ENCODE measurements at places on chromosomes 2 and 18.

DNA sequence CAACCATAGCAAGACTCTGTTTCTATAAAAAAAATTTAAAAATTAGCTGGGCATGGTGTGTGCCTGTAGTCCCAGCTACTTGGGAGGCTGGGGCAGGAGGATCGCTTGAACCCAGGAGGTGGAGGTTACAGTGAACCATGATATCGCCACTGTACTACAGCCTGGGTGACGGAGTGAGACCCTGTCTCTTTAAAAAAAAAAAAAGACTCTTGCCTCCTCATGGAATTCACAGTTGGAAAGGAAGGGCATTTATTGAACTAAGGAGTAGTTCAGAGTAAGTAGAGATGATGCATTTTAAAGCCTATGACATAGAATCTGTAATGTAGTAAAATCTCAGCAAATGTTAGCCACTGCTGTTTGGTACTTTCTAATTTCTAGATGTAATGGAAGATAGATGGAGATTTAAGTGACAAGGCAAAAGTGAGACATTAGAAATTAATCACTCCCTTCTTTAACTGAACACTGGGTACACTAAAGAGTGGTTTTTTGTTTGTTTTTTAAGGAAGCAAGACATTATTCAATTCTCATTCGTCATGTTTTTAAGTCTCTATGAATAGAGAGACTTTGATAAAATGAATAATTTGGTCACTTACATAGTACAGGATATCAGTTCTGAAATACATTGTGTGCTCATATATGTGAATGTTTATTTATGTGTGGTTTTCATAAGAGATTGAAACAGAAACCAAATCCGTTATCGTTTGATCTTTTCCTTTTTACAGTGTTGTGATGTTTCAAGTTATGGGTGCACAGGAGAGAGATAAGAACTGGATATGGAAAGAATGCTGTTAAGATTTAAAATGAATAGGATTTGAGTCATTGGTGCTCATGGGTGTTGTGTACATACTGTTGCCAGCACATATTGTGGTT, 186.1 kb upstream of the STON1 start:
- DNase-seq: peak; percentile 46

DNA sequence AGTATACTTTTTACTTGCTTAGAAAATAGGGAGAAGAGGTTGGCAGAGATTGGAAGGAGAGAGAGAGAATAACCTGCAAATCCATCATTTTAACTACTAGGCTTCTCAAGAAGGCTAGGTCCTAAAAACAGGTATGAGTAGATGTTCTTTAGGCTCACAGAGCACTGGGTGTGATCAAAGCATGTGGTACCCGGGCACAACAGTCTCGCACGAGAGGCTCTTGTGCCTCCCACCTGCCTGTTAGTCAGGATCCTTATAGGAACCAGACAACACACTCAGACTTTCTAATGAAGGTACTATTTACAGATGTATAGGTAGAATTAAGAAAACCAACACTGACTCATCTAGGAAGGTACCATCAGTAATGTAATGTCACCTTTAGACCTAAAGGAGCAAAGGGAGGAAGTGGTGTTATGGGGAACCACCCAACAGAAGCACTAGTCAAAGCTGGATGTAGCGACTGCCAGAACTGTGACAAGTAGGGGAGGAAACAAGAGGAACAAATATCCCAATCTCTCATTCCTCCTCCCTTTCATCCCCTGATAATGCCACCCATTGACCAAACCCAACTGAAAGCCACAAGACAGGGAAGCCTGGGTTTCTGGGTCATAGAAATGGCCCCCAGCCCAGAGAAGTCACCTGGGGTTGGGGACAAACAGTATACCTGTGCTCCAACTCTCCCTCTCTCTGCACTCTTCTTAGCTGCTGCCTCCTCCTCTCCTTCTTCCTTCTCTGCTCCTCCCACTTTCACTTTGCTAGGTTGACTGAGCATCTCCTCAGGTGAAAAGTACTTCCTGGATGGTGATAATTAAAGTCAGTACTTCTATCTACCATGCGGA, 16.0 kb upstream of the MARCHF4 start:
- DNase-seq: no peak

DNA sequence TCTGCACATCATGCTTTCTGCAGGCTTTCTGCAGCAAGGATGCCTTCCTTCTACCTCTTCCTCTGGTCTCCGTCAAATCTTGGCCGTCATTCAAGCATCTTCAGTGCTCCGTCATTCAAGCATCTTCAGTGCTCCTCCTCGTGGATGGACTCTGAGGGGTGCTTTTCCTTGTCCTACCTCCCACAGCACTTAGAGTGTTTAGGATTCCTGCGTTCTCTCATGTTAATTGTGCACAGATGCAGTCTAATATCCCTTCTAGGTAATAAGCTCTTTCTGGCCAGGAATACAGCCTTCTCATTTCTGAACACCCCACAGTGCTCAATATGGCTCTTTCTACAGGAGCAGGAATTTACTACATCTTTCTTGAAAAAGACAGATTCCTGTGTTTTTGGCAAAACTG, 59.8 kb downstream of the ZNF236 start:
- no peak for DNase-seq

DNA sequence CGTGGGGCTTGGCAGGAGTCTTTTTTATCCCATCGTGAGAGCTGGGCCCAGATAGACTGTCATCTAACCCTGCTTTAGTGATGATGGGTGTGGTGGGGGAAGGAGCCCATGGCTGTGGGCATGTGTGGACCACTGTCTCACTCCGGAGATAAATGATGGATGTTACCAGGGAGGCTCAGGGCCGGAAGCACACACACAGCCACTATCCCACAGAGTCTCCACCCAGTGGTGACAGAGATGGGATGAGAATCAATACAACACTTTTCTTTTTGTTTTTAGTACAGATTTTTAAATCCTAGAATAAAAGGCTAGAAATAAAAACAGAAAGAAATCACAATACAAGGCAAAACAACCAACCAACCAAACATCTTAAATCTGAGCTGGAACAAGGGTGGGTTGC, 233.4 kb downstream of the SOX11 start:
- no peak for DNase-seq

- DNase-seq: no peak
Observed at GRCh38 chr2:16115881-16116830, 175.8 kb downstream of the MYCN start.

DNA sequence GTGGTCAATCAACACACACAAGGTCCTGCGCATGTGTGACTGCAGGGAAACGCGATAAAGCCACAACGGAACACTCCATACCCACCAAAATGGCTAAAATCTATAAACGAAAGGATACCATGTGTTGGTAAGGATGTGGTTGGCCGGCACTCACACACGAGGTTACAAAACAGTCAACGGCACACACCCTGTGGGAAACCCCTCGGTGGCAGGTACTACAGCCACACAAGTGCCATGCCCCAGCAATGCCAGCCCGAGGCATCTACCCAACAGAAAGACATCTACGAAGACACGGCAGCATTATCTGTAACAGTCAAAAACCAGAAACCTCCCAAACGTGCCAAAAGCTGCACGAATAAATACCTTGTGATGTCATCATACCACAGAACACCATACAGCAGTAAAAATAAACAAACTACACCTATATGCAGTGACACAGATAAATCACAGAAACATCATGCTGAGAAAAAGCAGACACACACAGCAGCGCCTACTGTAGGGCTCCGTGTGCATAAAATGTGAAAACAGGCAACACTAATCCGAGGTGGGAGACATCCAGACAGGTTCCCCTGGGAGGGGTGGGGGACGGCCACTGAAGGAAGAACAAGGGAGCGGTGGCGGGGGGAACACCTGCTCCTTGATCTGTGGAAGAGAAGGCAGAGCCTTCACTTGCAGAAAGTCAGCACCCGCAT, 36.7 kb downstream of the HDAC4 start:
- DNase-seq: no peak

Measured in AG09309 (cell line).